Anterior cingulate cortex (tissue), 58 donors: ENCODE measurements at places on chromosomes 1 and 21.

DNA sequence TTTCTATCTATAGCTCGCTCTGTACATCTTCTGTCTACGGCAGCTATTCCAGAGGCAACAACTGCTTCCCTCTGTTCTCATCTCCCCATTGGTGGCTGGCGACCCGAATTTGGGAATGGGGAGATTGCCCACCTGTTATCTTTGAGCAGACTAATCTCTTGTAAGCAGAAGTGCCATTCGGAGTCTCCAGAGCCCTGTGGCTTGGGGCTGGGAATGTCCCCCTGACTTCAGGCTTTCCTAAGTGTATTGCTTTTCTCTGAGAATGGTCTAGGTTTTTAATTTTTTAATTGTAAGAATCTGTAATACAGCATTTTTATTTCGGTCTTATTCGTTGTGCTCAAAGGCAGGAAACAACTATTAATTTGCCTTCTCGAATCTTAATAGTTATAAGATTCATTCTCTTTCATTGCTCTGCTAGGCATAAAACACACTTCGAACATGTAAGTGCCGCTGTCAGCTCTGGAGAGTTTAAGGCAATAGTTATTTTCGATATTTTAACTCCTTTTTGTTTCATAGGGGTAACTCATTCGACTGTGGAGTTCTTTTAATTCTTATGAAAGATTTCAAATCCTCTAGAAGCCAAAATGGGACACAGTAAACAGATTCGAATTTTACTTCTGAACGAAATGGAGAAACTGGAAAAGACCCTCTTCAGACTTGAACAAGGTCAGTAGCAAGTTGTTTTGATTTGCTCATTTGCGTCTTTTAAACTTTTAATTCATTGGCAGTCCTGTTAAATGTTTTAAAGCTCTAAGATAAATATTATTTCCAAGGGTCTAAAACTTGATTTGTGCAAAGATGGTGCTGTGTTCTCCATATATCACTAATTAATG is 514 bp downstream of the AGL start:
- peak; percentile 69 for DNase-seq

DNA sequence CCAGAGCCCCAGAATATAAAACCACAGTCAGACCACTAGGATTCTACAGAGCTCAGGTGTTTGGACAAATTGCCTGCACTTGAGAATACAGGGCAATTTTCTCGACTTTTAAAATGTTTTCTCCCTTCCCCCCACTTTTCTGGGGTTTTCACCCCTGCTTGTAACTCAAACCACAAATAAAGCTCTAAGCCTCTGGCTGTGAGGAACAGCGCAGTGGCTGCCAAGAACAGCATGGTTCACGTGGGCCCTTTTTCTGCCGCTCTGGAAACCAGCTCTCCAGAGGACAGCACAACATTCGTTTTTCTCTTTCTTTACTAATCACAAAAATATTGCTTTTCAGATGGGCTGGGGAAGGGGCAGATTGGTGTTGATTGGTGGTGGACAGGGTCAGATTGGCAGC is 102.2 kb upstream of the JUN start:
- DNase-seq, result peak; percentile 30

GRCh38 chr1:41906943-41907342 is 11.8 kb downstream of the HIVEP3 start:
- no peak for DNase-seq

DNA sequence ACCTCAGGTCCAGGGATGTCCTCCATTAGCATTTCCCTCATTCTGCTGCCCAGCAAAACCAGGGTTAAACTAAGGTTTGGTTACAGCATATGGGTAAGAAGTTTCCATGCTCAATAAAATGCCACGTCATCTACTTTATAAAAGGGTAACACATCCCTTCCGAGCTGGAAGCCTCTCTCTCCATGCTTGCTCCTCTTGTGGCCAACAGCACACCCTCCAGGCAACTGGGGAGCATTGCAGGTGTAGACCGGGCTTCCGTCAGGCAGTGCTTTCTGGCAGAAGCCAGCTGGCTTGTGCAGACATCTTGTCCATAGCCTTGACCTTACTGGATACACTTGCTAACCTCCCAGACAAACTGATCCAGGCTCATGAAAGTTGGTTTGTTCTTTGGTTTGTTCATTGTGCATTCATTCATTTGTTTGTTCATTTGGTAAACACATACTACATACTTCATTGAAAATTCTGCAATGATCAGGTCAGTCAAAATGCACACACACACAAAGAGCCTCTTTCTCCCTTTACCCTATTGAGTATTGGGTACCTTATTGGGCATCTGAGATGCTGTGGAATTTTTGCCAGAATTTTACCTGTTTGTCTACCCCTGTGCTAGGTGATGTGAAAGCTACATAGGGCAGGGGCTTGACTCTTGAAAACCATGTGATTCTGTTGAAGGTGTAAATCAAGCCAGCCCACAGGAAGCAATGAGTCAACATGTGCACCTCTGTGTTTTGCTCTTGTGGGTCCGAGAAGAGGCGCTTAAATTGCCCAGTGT is 422.8 kb downstream of the CAMTA1 start:
- DNase-seq, result no peak

DNA sequence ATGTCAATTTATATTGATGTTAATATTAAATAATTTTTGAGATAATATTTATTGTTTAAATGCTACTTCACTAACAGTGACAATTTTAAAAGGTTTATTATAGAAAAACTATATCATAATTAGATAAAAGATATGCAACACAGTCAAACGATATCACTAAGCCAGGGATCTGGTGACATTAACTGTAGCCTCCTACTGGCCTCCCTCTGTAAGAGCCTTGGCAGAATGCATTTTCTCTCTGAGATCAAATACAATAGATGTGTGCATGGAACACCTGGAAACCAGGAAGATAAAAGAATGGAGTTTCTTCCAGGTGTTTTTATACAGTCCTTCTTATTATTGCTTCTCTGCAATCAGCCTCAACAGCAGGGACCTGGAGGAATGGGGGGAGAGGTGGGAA is 1762.1 kb downstream of the BRINP3 start:
- DNase-seq, result no peak

- no peak for DNase-seq
Observed at GRCh38 chr1:32115496-32115895, 7.6 kb downstream of the KPNA6 start.

DNA sequence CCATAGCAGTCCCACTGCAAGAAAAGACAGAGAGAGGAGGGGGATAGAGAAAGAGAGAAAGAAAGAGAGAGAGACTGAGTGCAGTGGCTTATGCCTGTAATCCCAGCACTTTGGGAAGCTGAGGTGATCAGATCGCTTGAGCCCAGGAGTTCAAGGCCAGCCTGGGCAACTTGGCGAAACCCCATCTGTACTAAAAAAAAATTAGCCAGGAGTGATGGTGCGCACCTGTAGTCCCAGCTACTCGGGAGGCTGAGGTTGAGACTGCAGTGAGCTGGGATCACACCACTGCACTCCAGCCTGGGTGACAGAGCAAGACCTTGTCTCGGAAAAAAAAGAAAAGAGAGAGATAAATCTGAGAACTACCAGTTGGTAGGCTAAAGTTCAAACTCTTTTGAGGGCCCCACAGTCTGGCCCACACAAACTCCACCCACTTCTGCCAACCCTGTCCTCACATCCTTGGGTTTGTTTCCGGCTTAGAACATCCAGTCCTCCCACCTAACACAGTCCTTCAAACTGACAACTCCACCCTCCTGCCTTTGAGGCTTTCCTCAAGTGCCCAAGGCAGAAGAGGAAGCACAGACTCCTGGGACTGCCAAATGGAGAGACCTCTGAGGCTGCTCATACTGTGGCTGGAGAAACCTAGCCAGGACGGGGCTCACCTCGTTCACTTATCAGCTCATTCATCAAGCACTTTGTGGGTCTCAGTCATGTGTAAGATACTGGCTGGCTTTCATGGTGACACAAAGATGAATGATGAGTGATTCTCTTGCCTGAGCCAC is 20.1 kb downstream of the TFAP2E start:
- no peak for DNase-seq

GRCh38 chr1:228021355-228022030 is 14.7 kb downstream of the WNT3A start:
- DNase-seq, result no peak

GRCh38 chr1:109133815-109134214 is 19.9 kb downstream of the ELAPOR1 start:
- peak; percentile 11 for DNase-seq

DNA sequence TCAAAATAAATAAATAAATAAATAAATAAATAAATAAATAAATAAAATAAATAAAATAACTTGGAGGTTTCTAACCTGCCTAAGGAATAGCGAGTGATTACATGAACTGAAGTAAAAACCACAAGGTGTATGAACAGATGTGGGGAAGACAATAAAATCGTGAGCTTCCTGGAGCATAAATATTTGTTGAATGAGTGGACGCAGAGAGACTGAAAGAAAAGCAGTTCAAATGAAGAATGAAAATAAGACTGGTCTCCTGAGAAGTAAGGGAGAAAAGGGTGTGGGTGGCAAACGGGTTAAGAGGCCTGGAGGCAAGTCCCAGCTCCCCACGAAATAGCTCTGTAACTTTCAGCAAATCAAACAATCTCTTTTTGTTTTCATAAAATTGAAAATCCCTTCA is 33.6 kb downstream of the CHML start:
- DNase-seq, result no peak

DNA sequence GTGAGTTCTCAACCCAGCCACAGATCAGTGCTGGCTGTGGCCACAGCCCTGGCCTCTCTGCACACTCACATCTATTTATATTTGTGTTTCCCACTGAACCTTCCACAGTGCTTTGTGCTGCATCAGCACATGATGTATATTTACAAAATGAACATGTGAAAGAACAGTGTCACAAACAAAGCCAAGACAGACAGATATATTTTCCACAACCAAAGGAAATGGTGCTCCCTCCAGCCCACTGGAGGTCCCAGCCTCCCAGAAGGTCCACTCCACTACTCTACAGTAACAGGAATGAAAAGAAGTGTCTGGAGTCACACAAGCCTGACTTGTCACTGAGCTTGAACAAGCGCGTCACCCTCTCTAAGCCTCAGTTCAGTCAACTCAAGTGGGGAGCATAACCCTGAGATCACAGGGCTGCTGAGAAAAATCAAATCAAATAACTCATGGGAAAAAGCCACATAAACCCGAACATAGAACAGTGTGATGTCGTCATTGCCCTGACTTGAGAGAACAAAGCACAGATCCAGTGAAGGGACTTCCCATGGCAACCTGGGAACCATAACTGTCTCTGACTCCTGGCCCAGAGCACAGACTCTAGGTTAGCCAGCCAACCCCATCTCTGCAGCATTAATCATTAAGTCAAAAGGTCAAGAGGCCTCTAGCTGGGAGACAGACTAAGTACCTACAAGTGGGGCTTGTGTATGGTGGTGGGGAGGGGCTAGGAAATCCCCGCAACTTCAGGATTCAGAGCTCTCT is 121.2 kb downstream of the TRABD2B start:
- DNase-seq, result no peak

GRCh38 chr1:119209596-119210295 is 69.3 kb upstream of the WARS2 start:
- DNase-seq, result no peak

- DNase-seq, result no peak
Observed at GRCh38 chr1:232767305-232768074, 37.7 kb upstream of the MAP10 start.

DNA sequence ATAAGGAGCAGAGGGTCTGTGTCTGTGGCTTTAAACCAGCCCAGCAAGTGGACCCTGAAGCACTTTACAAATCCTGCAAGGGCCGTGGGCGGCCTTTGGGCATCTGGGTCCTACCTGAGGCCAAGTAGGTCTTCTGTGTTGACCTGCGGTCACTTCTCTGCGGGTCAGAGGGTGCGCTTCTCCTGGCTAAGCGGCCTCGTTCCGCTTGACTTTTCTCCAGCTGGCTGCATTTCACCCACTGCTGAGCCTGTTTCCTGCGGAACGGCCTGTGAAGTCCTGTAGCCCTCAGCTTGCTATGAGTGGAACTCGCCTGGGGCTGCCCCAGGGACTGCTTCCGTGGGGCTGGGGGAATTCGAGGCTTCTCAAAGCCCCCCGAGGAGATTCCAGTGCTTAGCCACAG is 43.3 kb downstream of the SLC37A1 start:
- no peak for DNase-seq

GRCh38 chr1:162369571-162369970 is 7.1 kb downstream of the SPATA46 start:
- DNase-seq, result no peak

DNA sequence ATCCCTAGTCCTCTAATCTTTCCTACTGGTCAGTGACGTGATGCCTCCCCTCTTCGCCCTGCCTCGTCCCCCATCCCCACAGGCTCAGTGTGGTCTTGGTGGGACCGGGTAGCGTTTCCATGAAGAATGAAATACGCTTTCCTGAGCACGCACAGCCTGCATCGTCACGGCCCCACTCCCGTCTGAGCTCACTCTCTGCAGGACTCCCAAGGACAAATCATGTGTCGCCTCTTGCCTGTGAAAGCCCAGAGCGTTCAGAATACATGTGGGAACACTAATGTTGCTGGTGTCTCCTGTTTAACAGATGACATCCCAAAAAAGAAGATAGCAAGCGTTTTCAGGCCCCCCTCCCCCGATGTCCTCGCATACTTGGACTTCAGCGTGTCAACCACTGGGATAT is 49.2 kb downstream of the S100B start:
- no peak for DNase-seq

DNA sequence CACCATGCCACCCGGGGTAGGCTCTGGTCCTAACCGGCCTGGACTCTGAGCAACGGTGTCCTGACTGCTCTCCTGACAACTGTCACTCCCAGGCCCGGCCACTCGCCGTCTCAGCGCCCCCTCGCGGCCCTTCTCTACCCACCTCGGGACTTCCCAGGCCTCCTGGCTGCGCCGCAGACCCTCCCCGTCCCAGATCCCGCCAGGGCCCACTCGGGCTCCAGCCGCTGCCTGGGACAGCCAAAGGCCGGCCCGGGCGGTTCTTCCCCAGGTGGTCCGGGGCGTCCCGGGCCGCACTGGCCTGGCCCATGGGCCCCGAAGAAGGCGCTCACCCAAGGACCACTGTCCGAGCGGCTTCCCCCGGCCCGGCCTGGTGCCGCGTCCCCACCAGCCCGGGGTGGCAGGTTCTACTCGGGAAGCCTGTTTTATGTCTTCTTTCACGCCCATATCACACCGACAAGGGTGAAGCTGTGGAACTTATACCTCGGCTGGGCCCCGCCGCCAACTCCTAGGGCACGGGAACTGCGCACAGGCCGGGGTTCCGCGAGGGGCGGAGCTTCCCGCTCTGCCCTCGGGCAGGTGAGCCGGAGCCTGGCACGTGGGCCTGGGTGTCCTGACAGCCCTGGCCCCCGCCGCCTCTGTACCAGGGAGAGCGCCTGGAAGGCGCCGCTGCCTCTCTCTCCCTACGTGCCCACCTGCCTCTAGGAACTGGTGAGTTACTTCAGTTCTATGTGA is 138.3 kb downstream of the TTLL7 start:
- DNase-seq, result peak; percentile 7
